ENCODE measurements at places on chromosomes 7 and 10.

DNA sequence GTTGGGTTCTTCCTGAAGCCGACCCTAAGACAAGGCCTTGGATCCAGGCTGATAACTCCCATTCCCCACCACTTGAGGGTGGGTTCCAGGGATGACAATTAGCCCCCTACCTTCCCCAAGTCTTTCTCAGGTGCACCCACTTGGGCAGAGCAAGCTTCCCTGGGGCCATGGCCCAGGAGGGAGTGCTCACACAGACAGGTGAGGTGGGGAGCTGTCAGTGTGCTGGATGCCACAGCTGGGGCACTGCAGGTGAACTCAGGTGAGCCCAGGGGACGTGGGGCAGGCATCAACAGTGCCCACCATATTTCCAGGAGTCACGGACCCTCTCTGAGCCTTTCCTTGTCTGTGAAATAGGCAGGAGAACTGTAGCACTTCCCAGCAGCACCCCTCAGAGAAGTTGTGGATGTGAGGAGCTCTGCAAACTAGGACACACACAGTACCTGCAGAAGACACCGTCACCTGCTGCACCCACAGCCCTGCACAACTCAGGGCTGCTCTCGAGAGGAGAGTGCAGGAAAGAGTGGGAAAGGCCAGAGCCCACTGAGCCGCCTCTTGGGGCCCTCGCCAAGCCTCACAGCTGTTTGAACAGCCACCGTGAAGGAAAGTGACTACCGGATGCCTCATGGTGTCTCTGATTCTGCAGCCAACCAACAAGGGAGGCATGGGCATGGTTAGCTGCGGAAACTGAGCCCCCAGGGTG, 17.9 kb downstream of the SH3PXD2A start:
- DNase-seq = no peak

GRCh38 chr10:80173466-80173865, 31.9 kb downstream of the ANXA11 start:
- no peak for DNase-seq

GRCh38 chr7:77450054-77450453, 33.9 kb upstream of the GSAP start:
- no peak for DNase-seq

GRCh38 chr7:116492654-116493109, 6.9 kb upstream of the CAV2 start:
- no peak for DNase-seq

DNA sequence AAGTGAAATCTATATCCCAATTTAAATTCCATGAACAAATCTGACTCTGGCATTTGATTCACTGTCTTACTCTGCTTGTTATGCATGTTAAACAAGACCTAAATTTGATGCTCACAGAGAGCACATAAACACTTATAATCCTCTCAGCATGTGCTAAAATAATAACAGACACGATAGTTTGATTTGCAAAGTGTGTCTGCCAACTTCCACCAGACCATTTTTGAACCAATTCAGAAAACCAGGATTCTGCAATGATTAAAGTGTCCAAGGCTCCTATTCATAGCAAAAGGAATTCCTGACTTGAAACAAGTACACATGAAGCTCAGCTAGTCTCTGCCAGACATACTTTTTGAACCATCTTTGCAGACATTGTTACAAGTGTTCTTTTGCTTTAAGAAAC, 11.2 kb downstream of the RBM20 start:
- no peak for DNase-seq

DNA sequence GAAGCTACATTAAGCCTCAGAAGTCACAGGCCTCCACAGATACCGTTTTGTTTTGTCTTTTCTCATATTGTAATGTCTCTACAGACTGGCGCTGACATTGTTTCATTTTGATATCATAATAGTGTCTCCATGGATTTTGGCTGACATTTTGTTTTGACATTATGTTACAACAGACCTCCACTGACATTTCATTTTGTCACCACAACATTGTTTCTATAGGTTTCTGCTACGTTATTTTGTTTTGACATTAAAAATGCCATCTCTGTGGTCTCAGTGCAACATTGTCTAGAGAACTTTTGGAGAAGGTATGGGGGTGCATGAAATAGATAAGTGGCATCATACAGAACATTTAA, 666.8 kb downstream of the PARD3 start:
- DNase-seq = no peak

DNA sequence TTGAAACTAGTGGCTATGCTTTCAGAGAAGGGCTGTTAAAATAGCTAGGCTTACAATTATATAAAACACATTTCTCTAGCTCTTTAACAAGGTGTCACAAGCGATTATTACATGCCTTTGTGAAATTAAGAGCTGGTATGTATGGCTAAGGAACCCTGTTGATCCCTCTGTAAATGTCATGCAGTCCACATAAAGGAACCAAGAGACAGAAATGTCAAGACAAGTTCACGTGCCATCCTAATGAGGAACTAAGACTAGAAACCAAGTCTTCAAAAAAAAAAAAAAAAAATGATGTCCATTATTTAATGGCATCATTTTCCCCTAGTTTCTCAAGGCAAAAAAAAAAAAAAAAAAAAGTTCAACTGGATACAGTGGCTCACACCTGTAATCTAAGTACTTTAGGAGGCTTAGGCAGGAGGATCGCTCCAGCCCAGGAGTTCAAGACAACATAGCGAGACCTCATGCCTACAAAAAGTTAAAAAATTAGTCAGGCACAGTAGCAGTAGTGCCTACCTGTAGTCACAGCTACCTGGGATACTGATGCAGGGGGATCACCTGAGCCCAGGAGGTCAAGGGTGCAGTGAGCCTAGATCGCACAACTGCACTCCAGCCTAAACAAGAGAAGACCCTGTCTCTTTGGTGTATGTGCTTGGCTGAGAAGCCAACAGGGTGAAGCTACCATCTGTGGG, 63.4 kb downstream of the SRPK2 start:
- no peak for DNase-seq

GRCh38 chr7:31327071-31327470, 13.5 kb downstream of the NEUROD6 start:
- no peak for DNase-seq

DNA sequence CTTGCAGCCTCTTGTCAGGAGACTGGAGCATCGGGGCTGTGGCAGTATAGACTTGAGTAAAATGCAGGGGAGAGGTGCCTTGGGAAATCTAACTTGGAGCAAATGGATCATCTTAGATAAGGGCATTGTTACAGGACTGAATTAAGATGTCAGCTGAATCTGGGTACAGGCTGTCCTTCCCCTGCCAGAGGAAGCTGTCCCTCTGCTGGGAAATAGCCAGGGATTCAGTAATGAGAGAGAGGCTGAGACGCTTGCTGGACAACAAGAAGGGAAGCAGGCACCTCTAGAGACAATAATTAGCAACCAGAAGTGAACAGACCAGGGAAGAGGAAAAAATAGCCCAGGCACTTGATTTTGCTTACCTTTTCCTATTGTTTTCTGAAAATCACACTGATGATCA, 20.7 kb upstream of the RAPGEF5 start:
- DNase-seq = no peak

DNA sequence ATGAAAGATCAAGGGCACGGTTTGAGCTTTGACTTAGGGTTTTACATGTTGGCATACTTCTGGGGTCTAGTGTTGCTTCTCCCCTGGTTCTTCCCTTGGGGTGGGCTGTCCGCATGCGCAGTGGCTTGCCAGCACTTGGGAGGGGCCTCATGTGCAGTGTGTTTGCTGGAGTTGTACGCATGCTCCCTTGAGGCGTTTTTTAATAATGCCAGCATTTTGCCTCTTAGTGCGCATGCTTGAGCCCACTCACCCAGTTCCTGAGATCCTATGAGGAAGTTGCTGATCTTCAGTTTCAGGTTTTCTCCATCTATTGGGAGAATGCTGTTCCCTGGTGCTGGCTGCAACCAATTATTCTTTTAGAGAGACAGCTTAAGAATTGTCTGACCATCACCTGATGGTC, 113.4 kb upstream of the GPR141 start:
- no peak for DNase-seq

DNA sequence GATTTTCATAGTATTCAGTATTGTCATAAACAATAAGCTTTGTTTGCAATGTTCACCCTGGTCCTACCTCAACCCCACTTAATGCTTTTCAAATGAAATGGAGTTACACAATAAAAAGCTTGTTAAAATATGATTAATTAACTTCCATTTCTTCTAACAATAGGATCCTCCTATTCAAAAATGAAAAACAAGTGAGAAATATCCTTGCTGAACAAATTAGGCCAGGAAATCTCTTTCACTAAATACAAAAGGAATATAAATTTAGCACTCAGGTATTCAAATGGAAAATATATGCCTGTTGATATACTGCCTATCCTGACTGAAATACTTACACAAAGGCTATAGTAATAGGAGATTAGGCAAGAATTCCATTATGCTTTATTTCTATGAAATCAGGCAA, 323.4 kb upstream of the GRM3 start:
- no peak for DNase-seq
